ENCODE measurements at places on chromosomes 11 and 22. TPM values are rescaled to one million over a fixed set of nuclear protein-coding genes. Genes with fewer than 3 reads are reported as not detected.

DNA sequence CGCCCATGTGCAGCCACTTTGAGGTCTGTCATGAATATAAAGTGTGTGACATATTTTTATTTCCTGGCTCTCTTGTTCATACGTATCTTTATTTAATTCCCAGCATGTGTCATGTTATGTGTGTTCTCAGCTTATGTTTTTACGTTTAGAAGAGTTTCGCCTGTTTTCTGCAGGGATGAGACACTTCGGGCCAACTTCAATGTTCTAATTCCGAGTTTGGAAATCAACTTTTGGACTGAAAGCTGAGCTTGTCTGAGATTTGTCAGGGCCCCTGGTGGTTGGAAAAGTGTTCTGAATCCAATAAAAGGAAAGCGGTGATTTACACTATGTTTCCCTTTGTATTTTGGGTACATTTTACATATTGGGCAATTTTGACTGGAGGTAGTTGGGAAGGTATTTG is 810.7 kb downstream of the TBC1D22A start:
- DNase-seq, result no peak

- no peak for DNase-seq
These were observed 924 bp downstream of the YPEL1 start for GRCh38 chr22:21734540-21735199.

The CD3G gene
- total RNA-seq, result 9.5 TPM

GRCh38 chr11:118230088-118230487 is 5.3 kb upstream of the JAML start:
- DNase-seq, result no peak

GRCh38 chr11:106917973-106918372 is 100.3 kb downstream of the GUCY1A2 start:
- DNase-seq, result no peak

Measured in stomach (tissue), 19 donors.